ENCODE measurements at places on chromosomes 12 and 14.
A peak's percentile ranks its signal among the peaks of the same experiment; 100 is the strongest.

DNA sequence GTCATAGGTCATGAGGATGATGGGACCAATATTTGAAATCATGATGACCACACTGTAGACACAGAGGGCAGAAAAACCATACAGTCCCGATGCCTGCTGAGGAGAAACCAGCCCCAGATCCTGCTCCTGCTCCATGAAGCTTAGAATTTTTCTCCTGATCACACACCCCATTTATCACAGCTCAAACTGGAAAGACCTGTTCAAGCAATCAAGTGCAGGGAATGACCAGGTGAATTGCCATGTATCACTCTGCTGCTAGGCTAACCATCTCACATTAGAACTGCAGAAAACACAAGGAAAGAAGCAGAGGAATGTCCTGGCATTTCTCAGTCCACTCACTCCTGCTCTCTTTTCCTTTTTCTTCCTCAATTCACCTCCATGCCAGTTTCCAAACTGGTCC, 18.1 kb downstream of the MANSC1 start:
- DNase-seq, result no peak

DNA sequence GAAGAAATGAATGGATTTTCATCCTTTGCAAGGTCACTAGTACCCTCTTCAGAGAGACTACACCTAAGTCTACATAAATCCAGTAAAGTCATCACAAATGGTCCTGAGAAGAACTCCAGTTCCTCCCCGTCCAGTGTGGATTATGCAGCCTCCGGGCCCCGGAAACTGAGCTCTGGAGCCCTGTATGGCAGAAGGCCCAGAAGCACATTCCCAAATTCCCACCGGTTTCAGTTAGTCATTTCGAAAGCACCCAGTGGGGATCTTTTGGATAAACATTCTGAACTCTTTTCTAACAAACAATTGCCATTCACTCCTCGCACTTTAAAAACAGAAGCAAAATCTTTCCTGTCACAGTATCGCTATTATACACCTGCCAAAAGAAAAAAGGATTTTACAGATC, 40.8 kb downstream of the SPATA7 start:
- DNase-seq, result peak; percentile 51

DNA sequence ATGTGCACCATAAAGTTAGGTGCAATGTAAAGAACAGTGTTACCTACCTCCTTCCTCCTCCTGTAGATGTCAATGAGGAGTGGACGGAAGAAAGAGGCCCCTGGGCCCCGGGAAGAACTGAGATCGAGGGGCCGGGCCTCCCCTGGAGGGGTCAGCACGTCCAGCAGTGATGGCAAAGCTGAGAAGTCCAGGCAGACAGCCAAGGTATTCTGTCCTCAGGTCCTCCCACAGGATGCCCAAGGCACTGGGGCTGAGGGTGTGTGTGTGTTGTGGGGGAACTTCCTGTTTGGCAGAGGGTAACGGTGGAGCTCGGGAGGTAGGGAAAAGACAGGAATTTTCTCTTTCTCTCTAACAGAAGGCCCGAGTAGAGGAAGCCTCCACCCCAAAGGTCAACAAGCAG, 6.4 kb downstream of the ATN1 start:
- DNase-seq, result peak; percentile 46

- peak; percentile 79 for DNase-seq
Observed at GRCh38 chr14:30214461-30215090, 286.9 kb upstream of the PRKD1 start.

DNA sequence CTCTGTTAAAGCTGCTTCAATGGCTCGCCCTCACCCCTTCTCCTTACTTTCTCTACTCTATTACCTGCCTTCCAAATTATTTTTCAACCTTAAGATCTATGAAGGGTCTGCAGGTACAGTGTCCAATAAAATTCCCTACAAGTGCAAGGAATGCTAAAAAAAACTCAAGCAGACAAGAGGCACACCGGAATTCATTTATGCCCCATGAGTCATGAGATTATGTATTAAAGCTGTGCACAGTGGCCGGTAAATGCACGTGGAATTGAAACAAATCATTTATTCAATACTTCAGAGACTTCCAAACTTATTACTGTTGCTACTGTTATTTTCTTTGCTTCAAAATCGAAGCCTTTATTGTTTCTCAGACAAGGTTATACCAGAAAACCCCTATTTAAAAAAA, 68.4 kb downstream of the ST8SIA1 start:
- DNase-seq, result no peak

DNA sequence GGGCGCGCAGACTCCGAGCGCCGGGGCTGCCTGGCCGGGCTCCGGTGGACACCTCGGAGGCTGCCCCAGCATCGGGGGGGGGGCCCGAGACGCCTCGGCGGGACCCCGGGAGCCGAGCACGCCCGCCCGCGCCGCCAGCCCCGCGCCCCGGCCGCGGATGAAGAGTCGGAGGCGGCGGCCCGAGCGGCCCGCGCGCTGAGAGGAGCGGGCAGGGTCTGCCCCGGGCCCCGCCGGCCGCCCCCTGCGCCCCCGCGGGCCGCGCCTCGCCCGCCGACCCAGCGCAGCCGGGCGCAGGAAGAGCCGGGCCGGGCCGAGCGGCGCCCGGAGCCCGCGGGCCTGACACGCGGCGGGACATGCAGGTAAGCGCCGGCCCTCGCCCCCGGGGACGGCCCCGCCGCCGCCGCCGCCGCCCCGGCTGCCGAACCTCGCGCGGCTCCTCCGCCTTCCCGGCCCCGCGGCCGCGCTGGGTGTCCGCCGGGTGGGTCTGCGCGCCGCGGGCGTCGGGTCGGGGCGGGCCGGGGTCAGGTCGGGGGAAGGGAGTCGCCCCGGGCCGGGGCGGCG, 63.7 kb downstream of the FBXL14 start:
- no peak for DNase-seq

DNA sequence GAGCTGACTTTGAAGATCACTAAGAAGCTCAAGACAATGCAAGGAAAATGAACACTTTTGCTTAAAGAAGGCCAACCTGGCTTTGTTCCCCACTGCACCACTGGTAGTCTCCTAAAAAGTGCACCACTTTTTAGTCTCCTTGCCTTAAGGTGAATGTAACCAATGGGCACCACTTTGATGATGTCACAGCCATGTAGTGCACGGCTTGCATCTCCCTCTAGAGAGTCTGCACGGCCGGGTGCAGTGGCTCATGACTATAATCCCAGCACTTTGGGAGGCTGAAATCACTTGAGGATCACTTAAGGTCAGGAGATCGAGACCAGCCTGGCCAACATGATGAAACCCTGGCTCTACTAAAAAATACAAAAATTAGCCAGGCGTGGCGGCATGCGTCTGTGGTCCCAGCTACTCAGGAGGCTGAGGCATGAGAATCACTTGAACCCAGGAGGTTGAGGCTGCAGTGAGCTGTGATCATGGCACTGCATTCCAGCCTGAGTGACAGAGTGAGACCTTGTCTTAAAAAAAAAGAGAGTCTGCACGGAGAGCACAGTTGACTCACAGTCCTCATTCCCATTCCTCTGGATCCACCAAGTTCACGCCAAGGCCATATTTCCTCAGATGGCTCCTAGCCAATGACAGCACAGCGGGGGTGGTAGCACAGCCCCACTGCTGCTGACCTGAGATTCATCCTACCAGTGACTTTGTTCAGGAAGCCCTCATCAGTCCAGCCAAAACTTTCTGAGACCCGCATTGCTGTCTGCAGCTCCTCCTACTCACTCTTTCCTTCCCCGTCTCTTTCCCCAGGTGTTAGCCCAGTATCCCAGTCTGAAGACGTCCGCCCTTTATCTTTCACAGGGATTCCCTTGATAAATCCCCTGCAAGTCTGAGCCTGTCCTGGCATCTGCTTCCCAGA, 16.5 kb upstream of the IFT81 start:
- DNase-seq, result peak; percentile 85

DNA sequence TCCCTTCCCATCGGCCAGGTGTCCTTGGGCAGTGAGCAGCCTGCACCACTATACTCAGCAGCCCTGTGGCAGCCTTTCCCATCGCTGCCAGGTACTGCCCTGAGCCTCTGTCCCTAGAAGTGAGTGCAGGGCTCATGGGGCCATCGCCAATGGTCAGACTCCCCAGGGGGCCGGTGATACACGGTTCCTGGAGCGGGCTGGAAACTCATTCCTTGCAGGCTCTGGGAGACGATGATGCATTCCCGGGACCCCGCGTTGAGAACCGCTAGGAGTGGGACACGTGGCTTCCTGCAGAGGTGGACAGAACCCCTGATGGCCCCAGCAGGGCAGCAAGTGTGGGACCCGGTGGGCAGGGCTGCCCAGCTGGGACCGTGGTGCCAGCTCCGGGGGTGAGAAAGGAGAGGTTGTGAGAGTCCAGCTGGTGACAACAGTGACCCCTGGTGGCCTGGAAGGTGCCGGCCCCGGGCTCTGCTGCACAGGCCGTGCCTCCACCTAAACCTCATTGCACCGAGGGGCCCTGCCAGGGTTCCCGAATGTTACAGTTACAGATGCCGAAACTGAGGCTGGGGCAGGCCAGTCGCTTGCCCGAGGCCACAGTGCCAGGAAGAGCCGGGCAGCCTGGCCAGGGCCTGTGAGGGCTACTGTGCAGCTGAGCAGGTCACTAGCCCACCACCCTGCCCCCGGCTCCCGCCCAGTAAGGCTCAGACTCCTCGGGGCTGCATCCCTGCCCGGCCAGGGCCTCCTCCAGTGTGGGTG, 33.8 kb downstream of the FBRSL1 start:
- DNase-seq, result peak; percentile 39

DNA sequence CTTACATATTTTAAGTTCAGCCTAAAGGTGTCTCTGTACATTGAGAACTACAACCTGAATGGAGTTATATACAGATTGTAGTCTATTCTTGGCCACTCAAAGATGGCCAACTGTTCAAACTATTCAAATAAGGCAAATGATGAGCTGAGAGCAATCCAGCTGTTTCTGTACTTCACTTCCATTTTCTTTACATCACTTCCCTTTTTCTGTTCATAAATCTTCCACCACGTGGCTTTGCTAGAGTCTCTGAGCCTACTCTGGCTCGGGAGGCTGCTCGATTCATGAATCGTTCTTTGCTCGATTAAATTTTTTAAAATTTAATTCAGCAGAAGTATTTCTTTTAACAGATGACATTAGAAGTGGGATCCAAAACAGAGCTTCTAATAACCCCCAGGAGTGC, 879.7 kb downstream of the GALC start:
- DNase-seq, result no peak

- DNase-seq, result peak; percentile 36
Observed at GRCh38 chr14:24298892-24299254, 707 bp downstream of the DHRS1 start.

- DNase-seq, result no peak
Observed at GRCh38 chr12:24944601-24944975, 4.3 kb downstream of the BCAT1 start.

DNA sequence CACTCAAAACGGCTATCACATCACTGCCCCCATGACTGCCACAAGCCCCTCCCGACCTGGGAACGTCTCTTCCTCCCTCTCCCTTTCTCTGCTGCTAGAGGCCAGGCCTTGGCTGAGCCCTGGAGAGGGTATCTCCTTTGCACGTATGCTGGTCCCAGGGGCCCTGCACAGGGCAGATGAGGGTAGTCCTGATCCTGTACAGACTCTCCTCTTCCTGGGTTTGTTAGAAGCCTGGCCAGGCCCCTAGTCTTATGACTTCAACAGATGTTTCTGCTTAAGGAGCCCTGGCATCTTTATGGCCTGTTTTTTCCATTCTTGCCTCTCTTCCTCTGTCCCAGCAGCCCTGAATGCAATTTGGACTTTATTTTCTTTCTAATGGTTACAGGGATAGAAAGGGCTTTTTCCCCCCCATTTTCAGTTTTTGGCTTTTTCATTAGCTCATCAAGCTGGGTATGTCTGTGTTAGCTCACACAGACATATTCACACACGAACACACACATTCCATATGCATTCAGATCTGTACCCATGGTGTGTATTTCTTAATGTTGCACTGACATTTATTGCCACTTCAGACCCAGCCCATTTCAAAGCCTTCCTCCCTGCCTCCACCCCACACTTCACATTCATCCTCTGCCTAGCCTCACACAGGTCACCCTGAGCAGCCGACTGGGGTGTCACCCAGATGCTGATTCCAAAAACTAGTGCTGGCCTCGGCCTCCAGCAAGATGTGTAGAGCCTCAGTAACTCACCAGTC, 203.2 kb downstream of the ZFP36L1 start:
- DNase-seq, result peak; percentile 99

GRCh38 chr14:75232597-75232996, 46.0 kb upstream of the FOS start:
- DNase-seq, result no peak

DNA sequence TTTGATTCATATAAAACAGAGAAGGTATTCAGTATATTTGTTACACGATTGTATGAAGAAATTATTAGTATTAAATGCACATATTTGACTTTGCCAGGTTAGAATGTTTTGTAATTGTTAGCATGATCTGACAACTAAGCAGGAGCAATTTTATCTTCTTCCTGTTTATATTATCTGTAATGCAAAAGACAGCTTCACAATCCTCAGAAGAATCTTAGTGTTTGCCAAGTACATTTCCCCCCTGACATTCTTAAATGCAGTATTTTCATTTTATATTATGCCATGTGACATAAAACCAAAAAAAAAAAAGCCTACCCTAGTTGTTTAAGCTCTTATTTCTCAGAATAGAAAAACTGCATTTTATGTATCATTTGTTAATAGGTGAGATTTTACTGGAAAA, 469.4 kb downstream of the FOXG1 start:
- DNase-seq, result peak; percentile 36

DNA sequence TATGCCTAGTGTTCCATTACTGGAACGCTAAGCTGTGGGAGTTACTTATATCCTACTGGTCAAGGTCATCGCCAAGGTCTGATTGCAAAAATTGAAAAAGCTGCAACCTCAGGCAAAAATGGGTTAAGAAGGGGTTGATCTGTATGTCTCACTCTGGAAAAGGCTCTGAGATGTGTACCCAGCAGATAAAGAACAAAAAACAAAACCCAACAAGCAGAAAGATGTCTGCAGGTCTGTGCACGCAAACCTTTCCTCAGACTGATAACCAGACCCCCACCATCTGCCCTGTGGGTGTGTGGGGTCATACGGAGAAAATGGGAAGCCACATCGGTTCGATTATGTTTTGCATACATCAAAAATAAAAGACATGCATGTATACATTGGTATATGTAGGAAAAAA, 56.4 kb downstream of the TESC start:
- no peak for DNase-seq

DNA sequence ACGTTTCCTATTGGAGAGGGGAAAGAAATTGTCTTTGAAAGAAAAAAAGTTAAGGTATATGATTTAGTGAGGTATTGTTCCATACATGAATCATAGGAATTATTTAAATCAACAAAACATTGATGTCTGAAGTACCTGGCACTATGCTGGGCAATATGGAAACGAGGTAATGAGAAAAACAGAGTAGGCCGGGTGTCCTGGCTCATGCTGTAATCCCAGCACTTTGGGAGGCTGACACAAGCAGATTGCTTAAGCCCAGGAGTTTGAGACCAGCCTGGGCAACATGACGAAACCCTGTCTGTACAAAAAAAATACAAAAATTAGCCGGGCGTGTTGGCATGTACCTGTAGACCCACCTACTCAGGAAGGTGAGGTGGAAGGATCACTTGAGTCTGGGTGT, 45.9 kb downstream of the AEBP2 start:
- peak; percentile 23 for DNase-seq

GRCh38 chr12:76762601-76762980, 1.3 kb upstream of the ZDHHC17 start:
- no peak for DNase-seq

- DNase-seq, result no peak
Observed at GRCh38 chr12:129179941-129180553, 326.8 kb downstream of the GLT1D1 start.

GRCh38 chr12:2397356-2398045, 344.7 kb downstream of the CACNA1C start:
- no peak for DNase-seq

- DNase-seq, result no peak
Observed at GRCh38 chr12:94788298-94788697, 137.9 kb upstream of the TMCC3 start.
